ENCODE measurements at places on chromosomes 11 and 22.

- no peak for DNase-seq
Observed at GRCh38 chr11:94895451-94895850, 77.9 kb downstream of the CWC15 start.

- DNase-seq = no peak
Observed at GRCh38 chr22:47994045-47994444, 1231.6 kb downstream of the TBC1D22A start.

- DNase-seq = no peak
Observed at GRCh38 chr11:67044496-67044895, 12.2 kb upstream of the RHOD start.

GRCh38 chr11:134712228-134713145 is 300.4 kb upstream of the B3GAT1 start:
- DNase-seq = no peak

- DNase-seq = no peak
Observed at GRCh38 chr11:104823657-104824056, 74.6 kb downstream of the CASP12 start.

GRCh38 chr22:27881421-27881820 is 37.6 kb downstream of the PITPNB start:
- no peak for DNase-seq

- no peak for DNase-seq
Observed at GRCh38 chr11:46554213-46555147, 39.3 kb downstream of the AMBRA1 start.

- no peak for DNase-seq
Observed at GRCh38 chr11:116885951-116886655, 48.7 kb upstream of the APOA1 start.

GRCh38 chr11:133978794-133979193 is 22.0 kb upstream of the IGSF9B start:
- DNase-seq = no peak

GRCh38 chr11:33899400-33900037 is 7.6 kb upstream of the LMO2 start:
- no peak for DNase-seq

- DNase-seq = no peak
Observed at GRCh38 chr11:75530577-75530976, 4.8 kb upstream of the GDPD5 start.

DNA sequence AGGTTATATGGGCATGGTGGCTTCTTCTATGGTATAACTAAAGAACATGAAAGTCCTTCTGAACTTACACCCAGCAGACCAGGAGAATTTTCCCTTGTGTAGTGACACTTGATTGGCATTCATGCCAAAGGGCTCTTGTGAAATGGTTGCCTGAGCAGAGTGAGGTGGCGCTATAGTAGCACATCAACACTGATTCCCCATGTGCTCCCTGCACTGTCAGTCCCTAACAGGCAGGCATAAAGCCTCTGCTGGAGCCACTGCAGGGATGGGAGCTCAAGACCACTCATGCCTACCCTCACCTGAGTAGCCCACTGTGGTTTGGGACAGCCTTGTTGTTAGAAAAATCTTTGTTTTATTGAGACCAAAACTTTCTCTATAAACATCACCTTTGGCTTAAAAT is 92.6 kb upstream of the LIN7C start:
- DNase-seq = no peak

DNA sequence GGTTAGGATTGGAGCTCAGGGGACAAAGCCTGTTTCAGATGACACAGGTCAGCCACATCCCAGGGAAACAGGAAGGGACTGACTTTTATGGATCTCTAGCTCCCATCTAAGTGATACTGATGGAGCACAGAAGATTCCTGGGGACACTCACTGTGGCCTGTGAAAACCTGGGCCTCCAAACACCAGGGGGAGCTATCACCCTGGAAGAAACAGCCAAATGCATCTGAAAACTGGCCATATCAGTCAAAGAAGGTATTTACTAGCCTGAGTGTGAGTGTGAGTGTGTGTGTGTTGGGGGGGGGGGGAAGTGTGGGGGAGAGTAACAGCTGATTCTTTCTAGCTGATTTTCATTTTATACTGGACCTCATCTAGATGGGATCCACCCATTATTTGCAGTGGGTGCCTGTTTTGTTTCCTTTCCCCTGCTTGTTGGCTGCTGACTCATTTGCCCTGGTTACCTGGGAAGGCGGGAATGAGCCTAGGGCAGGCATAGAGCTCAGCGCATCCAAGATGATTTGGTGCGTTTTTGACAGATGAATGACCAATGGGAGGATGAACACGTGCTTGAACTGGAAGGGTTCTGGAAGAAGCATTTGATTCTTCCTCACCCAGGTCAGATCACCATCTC is 284.0 kb downstream of the KIRREL3 start:
- DNase-seq = peak; percentile 30

GRCh38 chr11:134666273-134667174 is 254.5 kb upstream of the B3GAT1 start:
- DNase-seq = no peak

DNA sequence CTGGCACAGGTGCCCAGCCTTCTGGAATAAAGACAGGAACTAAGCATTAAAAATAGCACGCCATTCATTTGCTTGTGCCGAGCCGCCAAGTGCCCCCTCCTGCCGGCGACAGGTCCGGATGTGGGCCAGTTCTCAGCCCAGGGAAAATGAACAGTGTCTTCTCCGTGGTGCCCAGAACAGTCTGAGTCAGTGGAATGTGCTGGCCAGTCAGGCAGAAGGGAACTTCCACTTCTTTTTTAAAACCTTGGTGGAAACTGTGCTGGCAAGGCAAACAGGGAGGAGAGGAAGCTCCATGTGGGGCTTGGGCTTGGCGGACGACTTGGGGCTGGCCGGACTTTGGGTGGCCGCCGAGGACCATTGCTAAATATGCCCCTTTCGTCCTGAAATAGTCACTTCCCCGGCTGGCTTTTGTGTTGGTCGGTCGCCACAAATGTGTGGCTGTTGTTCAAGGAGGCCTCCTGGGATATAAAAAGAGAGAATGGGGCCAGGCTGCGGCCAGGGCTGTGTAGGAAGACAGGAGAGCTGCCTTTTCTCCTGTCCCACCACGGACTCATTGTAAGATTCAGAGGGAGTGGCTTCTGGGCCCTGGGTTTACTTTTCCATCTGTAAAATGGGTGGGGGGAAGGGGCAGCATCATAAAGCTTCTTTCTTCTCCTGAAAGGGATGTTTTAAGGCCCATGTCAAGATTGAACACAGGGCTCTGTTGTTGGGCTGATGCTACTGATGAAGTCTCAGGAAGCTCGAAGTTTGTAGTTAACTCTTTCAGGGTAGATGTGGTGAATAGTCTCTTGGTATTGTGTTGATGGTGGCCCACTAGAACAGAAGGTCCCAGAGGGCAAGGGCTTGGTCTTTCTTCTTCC is 101.0 kb downstream of the PTPRJ start:
- DNase-seq = no peak

DNA sequence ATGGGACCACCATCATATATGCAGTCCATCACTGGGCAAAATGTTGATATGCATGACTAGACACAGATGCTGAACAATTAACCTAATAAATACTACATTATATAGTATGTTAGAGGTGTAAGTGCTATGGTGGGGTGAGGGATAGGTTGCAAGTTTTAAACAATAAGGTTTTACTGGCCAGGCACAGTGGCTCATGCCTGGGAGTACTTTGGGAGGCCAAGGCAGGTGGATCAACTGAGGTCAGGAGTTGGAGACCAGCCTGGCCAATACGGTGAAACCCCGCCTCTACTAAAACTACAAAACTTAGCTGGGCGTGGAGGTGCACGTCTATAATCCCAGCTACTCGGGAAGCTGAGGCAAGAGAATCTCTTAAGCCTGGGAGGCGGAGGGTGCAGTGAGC is 28.1 kb downstream of the F2 start:
- DNase-seq = no peak

- DNase-seq = no peak
Observed at GRCh38 chr11:27310707-27311106, 52.3 kb downstream of the CCDC34 start.
